ENCODE measurements at places on chromosomes 5 and 9. TPM values are rescaled to one million over a fixed set of nuclear protein-coding genes. Genes with fewer than 3 reads are reported as not detected.

DNA sequence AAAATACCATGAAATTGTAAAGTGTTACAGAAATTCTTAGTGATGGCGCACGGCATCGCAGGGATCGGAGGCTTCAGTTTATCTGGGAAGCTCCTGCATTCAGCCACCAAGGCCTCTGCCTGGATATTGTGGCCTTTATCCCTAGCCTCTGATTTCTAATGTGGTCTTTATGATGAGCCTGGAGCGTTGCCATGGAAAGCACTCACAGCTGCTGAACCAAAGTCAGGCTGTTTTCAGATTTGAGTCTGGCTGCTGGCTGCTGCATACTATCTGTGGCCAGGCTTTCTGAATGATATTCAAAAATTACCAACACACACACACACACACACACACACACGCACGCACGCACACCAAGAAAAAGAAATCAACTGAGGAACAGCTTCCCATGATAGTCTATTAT is 101.1 kb upstream of the ZNF366 start:
- H3K27me3 ChIP-seq: no peaks in the 10 kb centered on the region
- DNase-seq: no peak
- H3K4me1 ChIP-seq: no peaks in the 10 kb centered on the region

DNA sequence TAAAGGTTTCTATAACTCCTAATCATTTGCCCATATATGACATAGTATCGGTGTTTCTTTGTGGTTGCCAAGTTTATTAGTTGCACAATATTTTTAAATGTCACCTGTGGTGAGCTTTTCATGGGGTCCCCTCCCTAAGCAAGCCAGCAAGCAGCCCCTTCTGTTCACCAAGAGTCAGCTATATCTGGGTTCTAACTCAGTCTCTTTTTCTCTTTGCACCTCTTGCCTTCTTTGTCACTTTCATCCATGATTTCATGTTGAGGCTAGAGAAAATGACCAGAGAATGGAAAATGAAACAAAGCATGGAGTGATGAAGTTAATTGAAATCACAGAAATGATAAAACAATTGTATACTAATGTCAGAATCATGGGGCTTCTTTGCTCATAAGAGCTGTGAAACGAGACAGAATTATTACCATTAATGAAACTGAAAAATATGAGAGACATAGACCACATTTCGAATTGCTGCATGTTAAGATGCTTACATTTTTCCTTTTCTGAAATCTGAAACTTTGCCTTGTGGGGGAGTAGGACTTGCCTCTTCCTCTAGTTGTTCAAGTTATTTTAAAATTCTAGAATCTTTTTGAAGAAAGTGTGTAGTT is 75.7 kb downstream of the CAMK4 start:
- H3K27me3 ChIP-seq: no peaks in the 10 kb centered on the region
- H3K27ac ChIP-seq: no peak overlapping the region
- no peaks in the 10 kb centered on the region for H3K36me3 ChIP-seq

GRCh38 chr5:60232036-60232795 is 338.7 kb upstream of the PDE4D start:
- no peaks in the 10 kb centered on the region for H3K36me3 ChIP-seq
- H3K27ac ChIP-seq: no peak overlapping the region
- H3K4me1 ChIP-seq: no peaks in the 10 kb centered on the region

DNA sequence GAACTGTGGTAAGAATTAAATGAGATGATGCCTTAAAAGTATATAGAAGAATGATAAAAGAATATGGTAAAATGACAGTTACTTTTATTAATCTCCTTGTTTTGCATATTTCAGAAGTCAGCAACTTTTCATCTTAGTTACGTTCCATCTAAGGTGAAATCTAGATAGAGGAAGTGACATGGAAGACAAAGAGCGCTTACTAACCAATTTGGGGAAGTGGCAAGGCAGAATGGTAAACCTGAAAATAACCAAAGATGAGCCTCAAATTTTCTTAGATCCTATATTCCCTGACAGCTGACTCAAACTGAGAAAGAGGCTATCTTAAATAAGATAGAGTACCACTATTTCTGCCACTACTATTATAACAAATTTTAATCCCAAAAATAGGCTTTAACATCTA is 52.5 kb downstream of the FGF10 start:
- H3K4me1 ChIP-seq: peaks cover 18% of the 10 kb centered on the region
- H3K27ac ChIP-seq: no peak overlapping the region
- no peak for DNase-seq
- no peaks in the 10 kb centered on the region for H3K27me3 ChIP-seq
- H3K4me3 ChIP-seq: no peak overlapping the region

DNA sequence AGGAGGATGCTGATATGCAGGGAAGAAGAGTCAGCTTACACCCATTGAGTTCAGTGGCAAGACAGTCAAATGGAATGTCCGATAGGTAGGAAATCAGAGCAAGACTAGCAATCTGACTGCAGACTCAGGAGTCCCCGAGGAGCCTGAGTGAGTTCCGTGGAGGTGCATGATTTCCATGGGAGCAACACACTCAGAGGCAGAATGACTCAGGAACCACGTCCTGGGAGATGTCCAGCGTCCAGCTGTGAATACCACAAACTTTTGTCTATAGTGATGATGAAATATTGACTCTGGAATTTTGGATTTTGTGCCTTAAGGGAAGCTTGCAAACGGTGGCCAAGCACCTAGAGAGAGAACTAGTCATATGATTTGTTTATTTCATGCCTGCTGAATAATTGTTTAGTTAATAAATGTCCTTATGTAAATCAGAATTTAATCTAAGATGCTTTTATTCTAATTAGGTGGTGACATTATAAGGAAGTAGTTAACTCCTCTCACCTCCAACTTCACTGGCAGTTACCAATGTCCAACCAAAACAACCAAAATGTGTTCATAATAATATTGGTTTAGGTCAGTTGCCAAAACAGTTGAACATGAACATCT is 100.4 kb downstream of the PDE4D start:
- no peaks in the 10 kb centered on the region for H3K27me3 ChIP-seq
- H3K4me3 ChIP-seq: no peak overlapping the region
- no peaks in the 10 kb centered on the region for H3K4me1 ChIP-seq
- peak; percentile 94 for DNase-seq
- H3K36me3 ChIP-seq: no peaks in the 10 kb centered on the region
- H3K27ac ChIP-seq: no peak overlapping the region

DNA sequence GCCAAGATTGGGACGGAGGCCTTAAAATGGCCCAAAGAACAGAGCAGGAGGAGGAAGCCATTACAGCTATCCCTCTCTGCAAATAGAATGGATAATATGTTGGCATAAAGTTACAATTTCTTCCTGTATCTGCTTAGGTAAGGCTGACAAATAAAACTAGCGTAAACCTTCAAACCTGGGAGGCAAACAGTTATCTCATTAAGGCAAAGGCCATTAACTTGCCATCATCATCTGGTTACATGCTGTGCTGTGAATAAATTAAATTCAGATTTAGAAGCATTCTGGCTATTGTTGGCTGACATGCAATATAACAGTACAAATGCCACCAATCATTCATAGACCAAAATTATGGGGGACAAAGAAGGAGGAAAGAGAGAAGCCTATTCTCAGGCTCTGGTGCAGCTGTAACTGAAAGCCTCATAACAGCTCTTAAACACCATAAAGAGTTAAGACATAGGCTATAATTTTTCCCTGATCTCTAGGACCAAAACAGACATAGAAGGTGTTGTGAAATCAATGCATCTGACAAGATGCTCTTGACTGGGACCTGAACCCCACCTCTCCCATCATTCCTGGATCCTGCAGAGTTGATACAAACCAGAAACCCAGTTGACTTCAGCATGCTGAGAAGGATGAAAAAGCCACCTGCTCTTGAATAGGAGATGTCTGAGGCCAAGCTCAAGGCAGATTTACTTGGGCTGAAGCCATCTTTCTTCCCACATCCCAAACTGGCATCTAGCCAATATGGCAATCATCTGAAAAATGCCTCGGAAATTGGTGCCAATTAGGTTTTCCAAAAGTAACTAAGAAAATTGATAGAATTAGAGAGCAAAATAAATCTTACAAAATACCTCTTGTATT is 62.5 kb downstream of the PLCXD3 start:
- H3K27me3 ChIP-seq: no peaks in the 10 kb centered on the region
- no peak for DNase-seq
- H3K4me3 ChIP-seq: no peak overlapping the region
- H3K36me3 ChIP-seq: no peaks in the 10 kb centered on the region

- DNase-seq: peak; percentile 6
- H3K4me1 ChIP-seq: no peaks in the 10 kb centered on the region
- H3K27ac ChIP-seq: no peak overlapping the region
- H3K27me3 ChIP-seq: peaks cover 32% of the 10 kb centered on the region
Observed at GRCh38 chr5:64502196-64502595, 3.6 kb upstream of the RGS7BP start.

The KCNT1 gene
- 0.11 TPM for total RNA-seq

Data from cardiac muscle cell (in vitro differentiated cells and primary cell).